NCI-H1694 (cell line): ENCODE measurements at places on chromosomes 2 and 18.

DNA sequence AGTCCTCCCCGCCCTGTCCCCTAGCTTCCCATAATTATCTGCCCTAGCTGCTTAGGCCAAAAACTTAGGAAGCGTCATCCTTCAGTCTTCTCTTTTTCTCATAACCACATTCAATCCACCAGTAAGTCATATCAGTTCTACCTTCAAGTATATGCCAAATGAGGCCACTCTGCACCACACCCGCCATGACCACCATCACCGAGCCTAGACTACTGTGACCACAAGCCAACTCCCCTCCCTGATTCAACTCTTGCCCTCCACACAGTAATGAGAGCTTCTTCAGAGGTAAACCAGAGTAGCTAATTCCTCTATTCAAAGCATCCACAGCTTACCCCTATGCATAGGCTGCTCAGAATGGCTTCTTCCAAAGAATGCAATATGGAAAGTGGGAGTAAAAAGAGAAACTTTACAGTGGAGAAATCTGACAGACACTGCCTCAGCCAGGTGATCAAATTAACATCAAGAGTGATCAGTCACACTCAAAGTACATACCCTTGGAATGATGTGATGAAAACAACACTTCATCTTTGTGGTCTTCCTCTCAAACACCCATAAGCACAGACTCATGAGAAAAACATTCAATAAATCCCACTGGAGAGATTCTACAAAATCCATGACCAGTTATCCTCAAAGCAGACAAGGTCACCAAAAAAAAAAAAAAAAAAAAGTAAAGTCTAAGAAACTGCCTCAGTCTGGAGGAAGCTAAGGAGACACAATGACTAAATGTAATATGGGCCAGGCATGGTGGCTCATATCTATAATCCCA lies 17.7 kb downstream of the MBOAT2 start:
- DNase-seq, result no peak

DNA sequence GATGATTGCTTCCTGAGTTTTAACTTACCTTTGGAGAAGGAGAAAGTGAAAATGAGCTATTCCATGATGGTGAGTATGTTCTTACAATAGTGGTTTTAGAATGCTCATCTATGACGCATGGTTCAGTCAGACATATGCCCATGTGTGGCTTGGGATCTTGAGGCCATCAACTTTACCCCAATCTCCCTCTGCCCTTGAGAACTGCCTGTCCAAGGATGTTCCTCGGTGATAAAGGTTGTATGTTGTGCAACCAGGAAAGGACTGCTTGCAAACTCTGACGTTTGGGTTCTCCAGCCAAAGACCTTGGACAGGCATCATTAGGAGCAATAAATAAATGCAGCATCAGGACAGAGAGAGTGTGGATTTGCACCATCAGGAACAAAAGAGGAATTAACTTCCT lies 165.0 kb downstream of the ZEB2 start:
- DNase-seq, result no peak

DNA sequence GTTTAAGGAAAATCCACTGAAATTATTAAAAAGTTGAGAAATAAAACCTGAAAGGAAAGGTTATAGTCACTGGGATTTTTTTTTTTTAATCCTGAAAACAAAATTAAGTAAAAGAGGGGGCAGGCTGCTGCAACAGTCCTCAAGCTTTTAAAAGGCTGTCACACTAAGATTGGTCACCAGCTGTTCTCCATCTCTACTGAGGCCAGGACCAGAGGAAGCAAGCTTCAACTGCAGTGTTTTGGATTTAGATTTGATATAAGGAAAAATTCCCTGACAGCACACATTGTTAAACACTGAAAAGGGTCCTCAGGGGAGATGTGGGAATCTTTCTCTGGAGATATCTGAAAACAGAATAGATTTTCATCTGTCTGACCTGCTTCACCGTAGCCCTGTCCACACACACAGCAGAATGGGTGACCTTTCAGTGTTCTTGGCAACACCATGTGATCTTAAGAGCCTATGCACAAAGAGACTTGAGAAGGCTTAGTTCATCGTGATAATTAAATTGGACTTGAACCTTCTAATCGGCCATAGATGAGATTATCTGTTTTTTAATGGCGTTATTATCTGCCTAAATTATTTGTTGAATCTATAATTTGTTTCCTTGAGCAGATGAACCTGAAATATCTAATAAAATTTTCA lies 132.0 kb upstream of the BOD1L2 start:
- DNase-seq, result no peak

- no peak for DNase-seq
These were observed 77.7 kb upstream of the IGFBP5 start for GRCh38 chr2:216773072-216773471.

GRCh38 chr2:55869637-55870325 lies 53.8 kb downstream of the EFEMP1 start:
- no peak for DNase-seq

DNA sequence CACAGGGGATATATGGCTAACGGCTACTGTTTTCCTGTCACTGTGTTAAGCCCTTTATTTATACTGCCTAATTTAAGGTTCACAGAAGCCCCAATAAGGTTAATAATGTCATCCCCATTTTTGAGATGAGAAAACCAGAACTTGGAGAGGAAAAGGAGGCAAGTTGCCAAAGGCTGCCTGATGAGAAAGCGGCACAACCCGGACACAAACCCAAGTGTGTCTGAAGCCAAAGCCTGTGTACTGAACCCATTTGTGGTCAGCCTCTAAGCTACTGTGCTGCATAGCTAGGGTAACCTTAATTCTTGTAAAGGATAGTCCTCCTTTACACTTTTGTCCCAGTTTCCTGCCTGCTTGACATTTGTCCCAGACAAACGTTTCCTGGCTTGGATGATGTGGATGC lies 954.7 kb upstream of the FANCL start:
- no peak for DNase-seq

DNA sequence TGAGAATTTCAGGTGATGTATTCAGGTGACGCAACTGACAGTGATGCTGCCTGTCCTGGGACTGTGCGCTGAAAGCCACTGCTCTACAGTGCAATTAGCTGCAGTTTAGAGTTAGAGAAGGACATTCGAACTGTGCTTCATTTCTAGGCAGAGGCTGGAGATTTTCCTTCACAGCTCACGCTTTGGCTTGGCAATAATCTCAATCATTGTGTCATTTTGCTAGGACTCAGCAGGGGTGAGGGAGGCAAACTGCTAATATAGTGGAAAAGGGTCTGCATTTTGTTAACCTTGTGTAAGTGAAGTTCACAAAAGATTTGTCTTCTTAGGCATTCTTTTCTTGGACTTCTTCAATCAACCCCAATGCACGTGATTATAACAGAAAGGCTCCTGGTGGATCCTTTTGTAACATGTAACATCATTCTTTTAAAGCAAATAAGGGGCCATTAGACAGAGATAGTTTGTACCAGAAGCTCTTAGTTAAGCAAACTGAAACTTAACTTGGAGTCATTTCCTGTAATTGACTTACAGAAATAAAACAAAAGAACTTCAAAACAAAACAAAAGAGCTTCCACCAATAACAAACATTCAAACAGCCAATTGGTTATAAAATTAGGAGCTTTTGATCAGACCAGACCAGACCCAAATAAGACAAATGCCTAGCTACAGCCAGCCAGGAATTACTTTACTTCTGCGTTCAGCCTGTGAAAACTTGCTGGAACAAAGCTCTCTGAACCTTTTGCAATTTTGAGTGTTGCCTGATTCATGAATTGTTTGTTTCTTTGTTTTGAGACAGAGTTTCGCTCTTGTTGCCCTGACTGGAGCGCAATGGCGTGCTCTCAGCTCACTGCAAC lies 1376.3 kb upstream of the CELF4 start:
- no peak for DNase-seq

- DNase-seq, result no peak
These were observed 20.0 kb downstream of the SP140L start for GRCh38 chr2:230346921-230347533.

GRCh38 chr18:11108947-11109346 lies 40.4 kb downstream of the PIEZO2 start:
- DNase-seq, result no peak

GRCh38 chr2:205494537-205495235 lies 187.6 kb upstream of the NRP2 start:
- DNase-seq, result no peak

DNA sequence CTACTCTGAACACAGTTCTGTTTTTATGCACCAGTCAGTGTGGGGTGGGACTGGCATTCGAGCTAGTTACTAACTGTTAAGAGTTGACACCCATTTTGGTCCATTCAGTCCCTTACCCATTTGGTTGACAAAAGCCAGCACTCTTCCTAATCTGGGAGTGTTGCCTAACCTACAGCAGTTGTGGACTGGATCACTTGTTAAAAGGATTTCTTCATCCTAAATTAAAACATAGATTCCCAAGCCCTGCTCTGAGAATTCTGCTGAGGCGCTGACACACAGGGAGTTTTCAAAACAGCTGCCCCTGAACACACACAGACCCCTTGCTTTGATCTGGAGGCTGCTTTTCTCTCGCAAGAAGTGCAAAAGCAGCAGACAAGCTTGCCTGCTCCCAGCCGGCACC lies 6.4 kb downstream of the TIMM21 start:
- no peak for DNase-seq

GRCh38 chr2:70898363-70899240 lies 37.1 kb upstream of the ATP6V1B1 start:
- DNase-seq, result no peak

GRCh38 chr18:10113121-10114022 lies 199.6 kb downstream of the VAPA start:
- DNase-seq, result no peak

DNA sequence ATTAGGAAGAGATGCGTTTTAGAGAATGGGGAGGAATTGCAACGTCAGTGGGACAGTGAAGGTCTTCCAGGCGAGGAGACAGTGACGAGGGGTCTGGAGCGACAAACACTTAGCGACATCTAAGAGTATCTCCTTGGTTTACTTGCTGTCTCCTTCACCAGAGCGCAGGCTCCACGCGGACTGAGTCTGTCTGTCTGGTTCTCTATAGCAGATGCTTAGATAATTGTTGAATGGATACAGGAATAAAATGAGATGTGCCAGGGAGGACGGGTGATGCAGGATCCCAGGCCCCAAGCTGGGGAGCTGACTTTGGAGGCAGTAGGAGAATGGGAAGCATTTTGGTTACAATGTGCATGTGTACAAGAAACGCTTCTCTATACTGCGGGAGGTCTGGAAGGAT lies 56.9 kb upstream of the SMAD7 start:
- no peak for DNase-seq

DNA sequence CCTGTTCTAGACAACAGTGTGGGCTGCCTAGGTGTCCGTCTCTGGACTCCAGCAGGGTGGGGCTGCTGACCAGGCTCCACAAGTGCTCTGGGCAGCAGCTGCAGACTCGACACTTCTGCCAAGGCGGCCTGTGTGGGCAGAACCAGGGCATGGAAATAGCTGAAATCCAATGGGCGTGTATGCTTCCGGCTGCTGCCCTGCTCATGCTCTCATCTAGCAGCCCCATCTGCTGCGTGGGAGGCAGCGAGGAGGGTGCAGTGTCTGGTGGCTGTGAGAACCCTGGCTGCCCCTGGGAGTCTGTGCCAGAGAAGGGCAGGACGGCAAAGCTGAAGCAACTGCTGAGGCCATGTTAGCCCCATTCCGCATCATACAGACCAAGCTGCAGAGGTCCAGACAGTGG lies 174.9 kb downstream of the SOX11 start:
- DNase-seq, result no peak

GRCh38 chr2:71798266-71799012 lies 345.1 kb downstream of the DYSF start:
- DNase-seq, result peak; percentile 9

- DNase-seq, result no peak
These were observed 47.3 kb upstream of the C1D start for GRCh38 chr2:68110102-68110501.
